ENCODE measurements at places on chromosomes 13 and 19. TPM values are rescaled to one million over a fixed set of nuclear protein-coding genes. Genes with fewer than 3 reads are reported as not detected.

The KHSRP gene
- total RNA-seq, result 168 TPM

The CADM4 gene
- total RNA-seq, result 1.2 TPM

The KLF12 gene
- total RNA-seq, result 10.9 TPM

The FSD1 gene
- 0.69 TPM for total RNA-seq

The ZNF491 gene
- 0.78 TPM for total RNA-seq

The ZNF480 gene
- 12.6 TPM for total RNA-seq

The ZNF578 gene
- 4.7 TPM for total RNA-seq

The CACNG6 gene
- 1.8 TPM for total RNA-seq

The EHD2 gene
- 398 TPM for total RNA-seq

Data from cardiac ventricle fibroblast (primary cell).